ENCODE measurements at places on chromosomes 7 and 10.

- DNase-seq, result no peak
These were observed 64.2 kb upstream of the CAPZA2 start for GRCh38 chr7:116798232-116798631.

DNA sequence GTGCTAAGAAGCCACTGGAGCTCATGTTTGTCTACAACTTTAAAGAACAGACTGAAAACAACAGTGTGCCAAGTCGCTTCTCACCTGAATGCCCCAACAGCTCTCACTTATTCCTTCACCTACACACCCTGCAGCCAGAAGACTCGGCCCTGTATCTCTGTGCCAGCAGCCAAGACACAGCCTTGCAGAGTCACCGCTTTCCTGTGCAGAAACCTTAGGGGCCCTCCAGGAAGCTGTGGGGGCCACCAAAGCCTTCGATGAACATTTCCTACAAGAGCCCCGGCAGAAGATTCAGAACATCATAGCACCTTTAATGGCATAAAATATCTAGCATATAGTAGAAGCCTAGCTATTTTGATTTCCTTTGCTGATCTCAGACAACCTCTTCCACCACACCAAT lies 88.0 kb upstream of the PRSS58 start:
- DNase-seq, result no peak

GRCh38 chr10:102651455-102652169 lies 7.3 kb downstream of the TRIM8 start:
- no peak for DNase-seq

GRCh38 chr10:110010486-110011378 lies 2.9 kb downstream of the ADD3 start:
- DNase-seq, result no peak

DNA sequence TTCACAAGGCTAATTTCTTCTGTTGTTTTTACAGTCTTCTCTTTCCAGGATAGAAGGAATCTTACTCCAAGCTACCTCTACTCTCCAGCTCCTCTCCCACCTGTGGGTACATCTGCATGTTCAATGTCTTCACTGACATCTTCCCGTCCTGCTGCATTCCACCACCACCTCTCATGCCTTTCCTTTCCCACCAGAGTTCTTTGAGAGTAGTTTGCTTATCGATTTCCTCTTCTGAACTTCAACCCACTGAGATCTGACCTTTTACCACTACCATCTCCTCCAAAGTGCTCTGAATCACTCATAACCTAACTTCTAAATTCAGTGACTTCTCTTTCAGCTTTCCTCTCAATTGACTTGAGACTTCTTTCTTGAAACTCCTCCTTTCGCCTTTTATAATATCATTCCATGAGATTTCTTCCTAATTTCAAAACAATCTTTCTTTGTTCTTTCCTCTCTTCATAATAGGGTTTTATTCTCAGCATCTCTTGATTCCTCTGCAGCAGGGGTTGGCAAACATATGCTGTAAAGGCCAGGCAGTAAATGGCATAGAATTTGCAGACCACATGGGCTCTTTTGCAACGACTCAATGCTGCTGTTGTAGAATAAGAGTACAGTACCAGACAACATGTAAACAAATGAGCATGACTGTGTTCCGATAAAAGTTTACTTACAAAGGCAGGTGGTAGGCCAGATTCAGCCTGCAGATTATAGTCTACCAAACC lies 22.1 kb downstream of the ACSL5 start:
- DNase-seq, result no peak

- DNase-seq, result no peak
These were observed 59.3 kb upstream of the RNF148 start for GRCh38 chr7:122762071-122762470.

DNA sequence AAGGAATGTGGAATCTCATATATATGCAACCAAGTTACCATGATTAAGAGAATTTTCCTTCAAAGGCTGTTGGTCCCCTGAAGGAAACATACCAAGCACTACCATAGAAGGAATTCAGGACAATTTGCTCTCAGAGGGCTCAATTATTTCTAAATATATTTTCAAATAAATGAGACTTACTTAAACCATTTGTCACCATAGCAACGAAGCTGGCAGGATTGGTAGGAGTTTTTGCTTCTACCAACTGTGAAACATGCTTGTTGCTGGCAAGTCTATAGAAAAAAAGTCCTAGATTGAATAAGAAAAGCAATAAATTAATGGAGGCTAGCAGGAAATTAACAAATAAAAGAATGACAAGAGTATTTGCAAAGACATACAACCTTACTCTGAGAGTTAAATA lies 156.9 kb upstream of the NPSR1 start:
- no peak for DNase-seq

DNA sequence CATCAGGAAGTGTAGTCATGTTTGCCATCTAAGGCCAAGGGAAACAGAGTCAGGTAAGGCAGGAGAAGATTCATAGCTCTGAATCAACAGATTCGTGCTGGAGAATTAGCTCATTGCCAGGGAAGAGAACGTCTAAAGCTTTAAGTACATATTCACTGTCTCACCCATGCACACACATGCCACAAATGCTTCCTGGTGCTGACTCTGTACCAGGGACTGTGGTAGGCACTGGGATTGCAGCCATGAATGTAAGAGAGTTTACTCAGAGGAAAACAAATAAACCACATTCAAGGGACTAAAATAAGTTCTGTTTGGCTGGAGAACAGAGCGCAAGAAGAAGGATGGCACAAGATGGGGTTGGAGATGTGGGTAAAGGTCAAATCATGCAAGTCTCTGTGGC lies 89.8 kb upstream of the HPS1 start:
- no peak for DNase-seq

- DNase-seq, result no peak
These were observed 43.0 kb downstream of the PKD1L1 start for GRCh38 chr7:47905076-47905920.

GRCh38 chr10:90318659-90319058 lies 539.2 kb downstream of the HTR7 start:
- DNase-seq, result no peak

- DNase-seq, result no peak
These were observed 1.1 kb downstream of the AHR start for GRCh38 chr7:17299483-17299991.

GRCh38 chr7:107846324-107846723 lies 43.3 kb upstream of the SLC26A3 start:
- no peak for DNase-seq

DNA sequence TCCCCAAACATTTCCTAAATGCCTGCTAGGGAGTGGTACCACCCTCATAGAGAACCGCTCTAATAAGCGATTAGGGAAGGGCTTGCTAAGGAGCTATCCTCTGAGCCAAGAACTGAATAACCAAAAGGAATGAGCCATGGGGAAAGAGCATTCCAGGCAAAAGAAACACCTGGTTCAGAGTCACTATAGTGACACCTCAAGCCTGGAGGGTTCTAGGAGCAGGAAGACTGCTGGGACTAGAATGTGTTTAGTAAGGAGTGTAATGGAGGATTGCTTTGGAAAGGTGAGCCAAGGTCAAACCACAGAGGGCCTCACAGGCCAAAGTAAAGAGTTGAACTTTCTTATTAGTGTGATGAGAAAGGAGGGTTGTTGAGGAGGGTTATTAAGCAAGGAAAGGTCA lies 38.7 kb upstream of the NRBF2 start:
- no peak for DNase-seq

DNA sequence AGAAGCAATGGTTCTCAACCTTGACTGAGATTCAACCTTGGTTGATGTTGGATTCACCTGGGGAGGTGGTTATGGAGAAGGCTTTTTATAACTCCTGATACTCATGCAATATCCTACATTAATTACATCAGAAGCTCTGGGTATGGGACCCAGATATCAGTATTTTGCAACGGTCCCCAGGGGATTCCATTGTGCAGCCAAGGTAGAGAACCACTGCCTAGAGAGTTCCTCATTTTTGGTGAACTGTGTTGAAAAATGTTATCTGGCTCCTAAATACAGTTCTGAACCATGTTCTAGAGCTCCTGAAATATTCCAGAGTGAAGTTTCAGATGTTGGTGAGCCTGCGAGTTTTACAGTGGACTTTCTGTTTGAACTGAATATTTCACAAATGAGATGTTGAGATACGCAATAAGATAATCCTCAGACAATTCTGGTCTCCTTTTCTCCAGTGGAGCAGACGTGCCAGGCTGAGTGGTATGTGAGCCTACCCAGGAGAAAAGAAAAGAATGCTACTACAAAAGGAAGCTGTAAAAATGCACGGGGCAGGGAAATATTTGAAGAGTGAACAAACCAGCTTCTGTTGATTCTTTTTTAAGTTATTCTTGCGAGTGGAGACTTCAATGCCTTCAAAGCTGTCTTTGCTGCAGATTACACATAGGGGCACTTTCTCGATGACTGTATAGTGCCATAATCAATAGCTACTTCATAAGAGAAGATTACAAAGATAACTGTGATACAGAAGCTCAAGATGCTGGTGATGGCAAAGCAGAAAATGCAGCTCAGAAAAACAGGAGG lies 13.6 kb upstream of the C10orf120 start:
- DNase-seq, result no peak

DNA sequence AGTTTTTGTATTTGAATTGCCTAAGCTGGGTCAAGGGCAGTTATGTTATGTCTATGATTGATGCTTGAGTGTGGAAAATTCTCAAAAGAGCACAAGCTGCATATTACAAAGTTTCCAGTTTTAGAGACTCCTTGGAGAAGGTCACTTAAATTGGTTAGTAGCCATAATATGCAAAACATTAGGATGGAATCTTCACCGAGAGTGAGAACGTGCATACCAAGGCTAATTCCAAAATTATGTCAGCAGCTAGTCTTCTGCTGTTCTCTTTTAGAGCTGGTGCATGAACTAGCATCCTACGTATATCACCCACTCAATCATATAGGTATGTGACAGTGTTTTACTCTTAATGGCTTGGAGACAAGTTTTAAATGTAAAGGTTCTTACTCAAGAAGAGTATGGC lies 49.2 kb downstream of the MKX start:
- no peak for DNase-seq

GRCh38 chr10:25493122-25493893 lies 318.5 kb downstream of the GPR158 start:
- DNase-seq, result no peak

GRCh38 chr7:156988343-156989185 lies 21.9 kb downstream of the MNX1 start:
- no peak for DNase-seq

- no peak for DNase-seq
These were observed 816 bp upstream of the SDK1 start for GRCh38 chr7:3300221-3300650.

- DNase-seq, result no peak
These were observed 18.8 kb upstream of the LIPM start for GRCh38 chr10:88783724-88784123.

DNA sequence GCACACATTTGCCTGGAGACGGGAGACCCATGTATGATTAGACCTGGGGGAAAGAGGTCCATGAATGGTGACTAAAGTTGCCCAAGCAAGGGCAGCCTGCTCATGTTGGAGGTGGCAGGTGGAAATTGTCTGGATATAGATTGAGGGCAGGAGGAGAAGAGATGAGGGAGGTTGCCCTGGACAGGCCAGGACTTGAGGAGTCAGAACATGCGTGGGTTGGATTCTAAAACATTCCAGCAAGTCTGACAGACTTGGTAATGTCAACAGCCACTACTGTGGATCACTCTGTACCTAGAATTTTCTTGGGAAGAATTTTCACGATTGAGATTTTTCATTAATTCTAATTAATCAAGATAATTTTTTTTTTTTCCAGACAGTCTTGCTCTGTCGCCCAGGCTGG lies 19.1 kb upstream of the SVOPL start:
- no peak for DNase-seq

GRCh38 chr7:158419238-158419785 lies 168.3 kb downstream of the PTPRN2 start:
- no peak for DNase-seq

GRCh38 chr10:110511734-110512449 lies 14.2 kb downstream of the DUSP5 start:
- no peak for DNase-seq

DNA sequence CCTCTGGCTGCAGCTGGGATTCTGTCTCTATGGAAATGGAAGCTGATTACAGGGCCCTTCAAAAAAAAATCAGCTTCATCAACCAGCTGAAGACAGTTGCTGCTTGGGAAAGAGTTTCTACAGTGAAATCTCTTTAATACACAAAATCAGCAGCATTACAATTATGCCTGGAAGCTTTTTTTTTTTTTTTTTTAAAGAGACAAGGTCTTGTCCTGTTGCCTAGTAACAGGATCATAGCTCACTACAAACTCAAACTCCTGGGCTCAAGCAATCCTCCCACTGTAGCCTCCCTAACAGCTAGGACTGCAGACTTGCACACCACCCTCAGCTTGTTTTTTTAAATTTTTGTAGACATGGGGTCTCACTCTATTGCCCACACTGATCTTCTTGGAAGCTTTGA lies 94.5 kb downstream of the OR13A1 start:
- no peak for DNase-seq

- no peak for DNase-seq
These were observed 284.9 kb upstream of the COBL start for GRCh38 chr7:51601461-51601860.

GRCh38 chr10:106440355-106440754 lies 724.2 kb downstream of the SORCS1 start:
- no peak for DNase-seq

DNA sequence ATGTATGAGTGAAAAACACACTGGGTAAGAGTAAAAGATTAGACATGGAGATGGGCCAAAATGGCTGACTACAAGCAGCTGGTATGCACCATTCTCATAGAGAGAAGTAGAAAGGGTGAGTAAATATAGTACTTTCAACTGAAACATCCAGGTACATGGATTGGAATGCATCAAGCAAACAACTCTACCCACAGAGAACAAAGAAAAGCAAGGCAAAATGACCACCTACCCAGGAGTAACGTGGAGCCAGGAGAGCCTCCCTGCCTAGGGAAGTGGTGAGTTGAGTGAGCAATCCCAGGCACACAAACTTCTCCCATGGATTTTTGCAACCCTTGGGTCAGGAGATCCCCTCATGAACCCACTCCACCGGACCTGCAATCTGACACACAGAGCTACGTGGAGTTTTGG lies 212.8 kb downstream of the PTN start:
- DNase-seq, result no peak

GRCh38 chr10:33697016-33697415 lies 362.5 kb upstream of the NRP1 start:
- DNase-seq, result no peak

DNA sequence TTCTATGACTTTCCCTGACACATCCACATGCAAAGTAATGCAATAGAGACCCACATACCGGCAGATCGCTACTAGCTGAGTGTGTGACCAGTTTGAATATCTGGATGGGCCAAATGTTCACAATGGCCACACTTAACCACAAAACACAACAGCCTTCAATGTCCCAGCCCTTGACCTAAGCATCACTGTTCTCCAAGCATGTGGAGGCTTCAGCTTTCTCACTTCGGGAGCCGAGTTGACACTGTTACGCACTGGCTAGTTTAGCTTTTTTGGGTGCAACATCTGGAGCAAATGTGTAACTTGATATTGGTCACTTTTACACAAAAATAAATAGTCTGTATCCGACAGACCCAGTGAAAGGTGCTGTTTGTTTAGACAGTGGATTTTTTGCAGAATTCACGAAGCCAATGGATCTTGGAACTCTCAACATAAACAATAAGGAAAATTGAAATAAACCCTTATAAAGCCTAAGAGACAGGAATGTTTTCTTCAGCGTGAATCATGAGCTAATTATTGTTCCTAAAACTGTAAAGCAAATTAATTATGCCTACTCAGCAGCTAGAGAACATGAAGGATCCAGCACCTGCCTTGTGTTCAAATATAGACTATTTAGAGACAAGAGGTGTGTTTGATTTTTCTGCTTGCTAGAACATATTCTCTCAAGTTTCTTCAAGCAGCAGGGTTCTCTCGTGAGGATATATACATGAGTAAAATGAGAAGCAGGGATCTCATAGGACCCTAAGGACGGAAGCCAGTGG lies 117.6 kb upstream of the JCAD start:
- no peak for DNase-seq
